ENCODE measurements at places on chromosomes 3 and 15.

DNA sequence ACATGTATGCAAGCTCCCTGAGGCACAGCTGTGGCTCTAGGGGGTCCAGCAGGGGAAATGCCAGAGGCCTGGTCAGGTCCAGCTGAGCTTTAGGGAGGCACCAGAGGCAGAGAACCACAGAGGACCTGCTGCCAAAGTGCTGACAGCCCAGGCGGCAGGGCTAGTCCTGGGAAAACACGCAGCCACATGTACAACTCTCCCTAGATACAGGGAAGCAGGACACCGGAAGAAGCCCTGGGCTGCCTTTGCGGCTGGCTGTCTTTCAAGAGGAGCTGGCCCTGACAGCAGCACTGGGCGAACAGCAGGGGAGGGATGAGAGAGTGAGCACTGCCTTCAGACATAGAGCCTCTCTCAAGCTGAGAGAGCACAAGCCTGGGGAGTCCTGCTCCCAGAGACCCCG is 40.7 kb downstream of the RFT1 start:
- no peak for DNase-seq

DNA sequence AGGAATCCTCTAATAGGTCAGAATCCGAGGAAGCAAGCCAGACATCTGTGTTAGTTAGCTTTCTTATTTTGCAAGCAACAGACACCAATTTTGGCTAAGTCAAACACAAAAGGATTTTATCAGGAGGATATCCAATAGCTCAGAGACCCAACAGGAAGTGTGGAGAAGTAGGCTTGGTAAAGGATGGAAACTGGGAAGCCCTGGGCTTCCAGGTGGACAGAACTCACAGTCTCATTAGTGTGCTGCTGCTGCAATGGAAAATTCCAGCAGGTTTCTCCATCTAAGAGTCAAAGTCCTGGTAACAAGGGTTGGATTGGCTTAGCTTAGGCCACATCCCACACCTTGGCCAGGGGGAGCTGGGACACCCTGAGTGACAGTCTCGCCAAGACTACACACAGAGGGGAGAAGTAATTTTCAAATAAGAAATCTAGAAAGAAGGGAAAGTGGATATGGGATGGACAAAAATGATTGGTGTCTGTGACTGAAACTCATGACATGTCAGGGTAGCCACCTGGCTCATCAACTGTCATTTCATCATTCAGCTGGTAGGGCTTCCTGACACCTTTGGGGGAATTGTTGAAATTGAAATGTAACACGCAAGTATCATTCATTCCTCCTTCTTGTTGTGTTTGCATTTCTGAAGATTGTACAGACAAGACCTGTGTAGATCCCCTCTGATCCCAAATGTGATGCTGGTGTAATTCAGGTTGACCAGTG is 158.6 kb downstream of the THSD4 start:
- no peak for DNase-seq

DNA sequence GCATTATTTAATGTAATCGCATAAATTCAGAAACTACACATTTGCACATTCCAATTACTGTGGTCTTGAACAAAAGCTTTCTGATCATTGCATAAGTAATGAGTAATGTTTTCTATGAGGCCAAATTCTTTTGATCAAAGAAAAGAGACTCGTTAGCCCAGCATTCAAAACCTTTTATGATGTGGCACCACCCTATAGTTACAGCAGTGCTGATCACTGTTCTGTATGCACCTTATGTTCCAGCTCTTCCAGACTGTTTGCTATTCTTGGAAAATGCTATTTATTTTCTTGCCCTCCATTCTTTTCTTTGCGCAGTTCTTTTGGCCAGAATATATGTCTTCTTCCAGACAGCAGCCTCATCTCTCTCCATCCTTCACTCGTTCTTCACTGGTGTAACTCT is 42.3 kb downstream of the MAP3K13 start:
- DNase-seq, result no peak

DNA sequence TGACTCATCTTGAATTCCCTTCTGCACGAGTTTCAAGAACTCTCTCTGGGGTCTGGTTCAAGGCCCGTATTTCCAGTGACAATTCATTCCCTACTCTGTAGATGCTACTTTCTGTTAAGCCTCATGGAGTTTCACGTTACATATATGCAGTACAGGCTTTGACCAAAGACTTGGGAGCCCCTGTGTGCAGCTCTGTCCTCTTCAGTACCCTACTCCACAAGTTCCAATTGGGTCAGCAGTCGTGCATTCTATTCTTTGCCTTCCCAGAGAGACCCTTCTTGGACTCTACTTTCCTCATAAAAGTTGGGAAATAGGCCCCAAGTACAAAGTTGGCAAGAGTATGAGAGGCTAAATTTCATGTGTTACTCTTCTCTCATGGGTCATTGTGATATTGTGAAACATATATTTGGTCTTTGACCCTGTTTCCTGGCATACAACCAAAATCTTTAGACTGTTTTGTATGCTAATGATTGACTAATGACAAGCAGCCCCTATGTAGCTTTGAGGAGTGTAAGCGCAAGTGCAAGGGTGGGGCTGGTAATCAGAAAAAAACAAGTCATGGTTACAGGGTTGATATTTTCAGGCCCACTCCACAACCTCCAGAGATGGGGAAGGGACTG is 15.0 kb upstream of the CCDC50 start:
- DNase-seq, result no peak

- no peak for DNase-seq
Observed at GRCh38 chr3:126390751-126391150, 4.0 kb upstream of the CFAP100 start.

DNA sequence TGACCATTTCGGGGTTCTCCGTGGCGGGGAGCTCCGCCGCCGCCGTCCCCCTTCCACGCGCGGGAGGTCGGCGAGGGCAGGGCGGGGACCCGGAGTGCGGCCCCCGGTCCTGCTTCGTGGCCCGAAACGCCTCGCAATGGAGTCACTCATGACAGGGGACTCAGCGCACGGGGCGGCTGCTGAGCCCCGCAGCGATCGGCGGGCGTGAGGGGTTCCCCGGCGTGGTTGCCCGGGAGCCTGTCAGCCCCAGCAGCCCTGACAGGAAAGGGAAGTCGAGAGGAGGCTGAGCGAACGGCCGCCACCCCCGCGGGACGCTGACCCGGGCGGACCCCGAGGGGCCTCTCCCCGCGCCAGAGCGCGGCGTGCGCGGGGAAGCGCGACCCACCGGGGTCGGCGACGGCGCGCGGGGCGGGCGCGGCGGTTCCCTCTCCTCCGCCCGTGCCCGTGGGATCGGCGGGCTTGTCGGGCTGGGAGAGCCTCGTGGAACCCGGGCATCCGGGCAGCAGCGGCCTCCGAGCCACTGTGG is 564 bp upstream of the PIGZ start:
- DNase-seq, result peak; percentile 84

- DNase-seq, result no peak
Observed at GRCh38 chr3:101261506-101261905, 58.9 kb downstream of the IMPG2 start.

- no peak for DNase-seq
Observed at GRCh38 chr3:127604546-127605165, 6.4 kb downstream of the MCM2 start.

- no peak for DNase-seq
Observed at GRCh38 chr15:27650244-27650643, 448.9 kb downstream of the OCA2 start.

GRCh38 chr3:45516829-45517228 is 77.7 kb upstream of the LIMD1 start:
- DNase-seq, result no peak

DNA sequence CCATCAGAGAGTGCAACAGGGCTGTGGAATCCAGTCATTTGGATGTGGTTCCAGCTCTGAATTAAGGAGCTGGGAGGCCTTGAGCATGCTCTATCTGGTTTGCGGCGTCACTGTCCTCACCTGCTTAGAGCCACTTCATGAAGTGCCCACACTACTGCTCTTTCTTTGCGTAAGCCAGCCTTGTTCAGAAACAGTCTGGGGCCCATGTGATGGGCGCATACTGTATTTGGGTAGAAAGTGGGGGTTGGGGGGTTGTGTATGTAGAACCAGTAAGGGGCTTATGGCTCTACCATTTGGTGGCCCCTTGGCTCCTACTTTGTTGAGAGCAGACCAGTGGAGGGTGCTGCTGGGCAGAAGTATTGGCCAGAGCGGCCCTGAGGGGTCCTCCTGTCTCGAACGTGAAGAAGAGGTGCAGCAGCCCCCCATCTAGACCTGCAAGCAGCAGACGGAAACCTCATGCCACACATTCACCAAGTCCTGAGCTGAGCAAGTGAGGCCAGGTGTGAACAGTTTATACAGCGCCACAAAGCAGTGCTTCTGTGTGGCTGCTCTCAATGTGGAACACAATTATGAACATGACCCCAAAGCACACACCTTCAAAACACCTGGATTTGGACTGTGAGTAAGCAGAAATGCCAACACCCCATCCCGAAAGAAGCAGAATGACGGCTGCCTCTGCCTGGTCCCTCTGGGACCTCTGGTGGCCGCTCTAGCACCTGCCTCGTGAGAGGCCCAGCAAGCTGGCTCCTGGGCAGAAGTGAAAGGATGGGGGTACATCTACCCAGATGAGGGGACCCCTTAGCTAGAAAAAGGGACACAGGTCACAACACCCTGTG is 26.6 kb downstream of the SRPRB start:
- no peak for DNase-seq

DNA sequence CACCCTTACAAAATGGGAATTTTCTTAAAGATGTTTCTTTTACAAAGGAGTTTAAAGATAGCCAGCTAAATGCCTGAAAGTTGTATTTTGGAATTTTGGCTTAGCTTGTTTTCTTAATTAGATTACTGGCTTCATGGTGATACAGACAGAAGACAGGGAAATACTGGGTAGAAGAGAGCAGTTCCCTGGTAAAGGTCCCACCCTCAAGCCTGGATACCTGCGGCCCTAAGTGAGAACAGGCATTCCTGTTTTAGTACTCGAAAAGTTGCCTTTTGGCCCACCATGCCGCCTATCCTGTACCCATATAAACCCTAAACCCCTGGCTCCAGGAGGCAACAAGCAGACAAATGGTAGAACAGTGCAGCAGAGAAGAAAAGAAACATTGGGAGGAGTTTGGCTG is 29.4 kb downstream of the SETMAR start:
- no peak for DNase-seq

- DNase-seq, result no peak
Observed at GRCh38 chr15:38782156-38782555, 217.5 kb upstream of the RASGRP1 start.

- no peak for DNase-seq
Observed at GRCh38 chr15:79463043-79463780, 31.1 kb downstream of the MINAR1 start.

DNA sequence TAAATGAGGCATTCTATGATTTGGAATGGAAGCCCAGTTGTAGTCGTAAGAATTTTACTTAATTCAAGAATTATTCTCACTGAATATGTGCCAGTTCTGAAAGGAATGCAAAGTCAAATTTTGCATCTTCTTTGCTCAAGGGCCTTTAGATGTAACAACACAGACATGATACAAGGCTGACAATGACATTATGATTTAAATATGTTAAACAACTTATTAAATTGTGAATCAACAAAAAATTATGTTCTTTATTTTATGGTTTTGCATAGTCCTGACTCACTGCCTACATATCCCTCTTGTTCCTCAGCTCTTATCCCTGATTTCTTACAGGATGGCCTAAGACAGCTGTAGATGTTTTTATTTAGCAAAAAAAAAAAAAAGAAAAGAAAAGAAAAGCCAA is 170.9 kb upstream of the NR2E3 start:
- no peak for DNase-seq

DNA sequence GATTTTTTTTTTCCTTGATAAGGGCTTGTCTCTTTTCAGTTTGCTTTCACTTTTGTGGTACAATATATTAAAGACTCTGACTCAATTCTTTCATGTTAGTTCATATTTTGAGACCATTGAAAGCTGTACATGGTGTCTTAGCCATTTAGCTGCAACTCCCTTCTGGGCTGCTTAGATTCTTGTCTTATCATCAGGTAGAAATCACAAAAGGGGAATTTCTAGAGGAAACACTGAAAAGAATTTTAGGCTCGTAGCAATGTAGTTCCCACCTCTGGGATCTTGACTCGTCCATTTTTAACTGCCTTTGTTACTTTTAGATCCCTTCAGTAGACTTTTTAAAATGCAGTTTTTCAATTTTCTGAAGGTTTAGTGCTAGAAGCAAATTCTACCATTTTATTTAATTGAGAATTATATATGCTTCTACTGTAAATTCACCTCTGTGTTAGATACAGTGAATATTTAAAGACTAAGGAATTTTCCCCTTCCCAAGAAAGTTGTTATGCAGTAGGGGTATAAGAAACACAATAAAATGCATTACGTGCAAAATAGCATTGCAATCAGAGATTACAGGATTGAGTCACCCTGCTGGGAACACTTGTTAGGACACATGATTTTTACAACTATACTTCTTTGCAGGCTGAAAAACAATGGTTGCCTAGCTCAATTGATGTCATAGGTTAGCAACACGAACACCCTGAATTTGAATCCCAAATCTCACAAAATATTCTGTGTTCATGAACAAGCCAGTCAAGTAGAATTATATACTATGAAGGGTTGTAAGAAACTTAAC is 772.7 kb downstream of the PDCD6IP start:
- no peak for DNase-seq

DNA sequence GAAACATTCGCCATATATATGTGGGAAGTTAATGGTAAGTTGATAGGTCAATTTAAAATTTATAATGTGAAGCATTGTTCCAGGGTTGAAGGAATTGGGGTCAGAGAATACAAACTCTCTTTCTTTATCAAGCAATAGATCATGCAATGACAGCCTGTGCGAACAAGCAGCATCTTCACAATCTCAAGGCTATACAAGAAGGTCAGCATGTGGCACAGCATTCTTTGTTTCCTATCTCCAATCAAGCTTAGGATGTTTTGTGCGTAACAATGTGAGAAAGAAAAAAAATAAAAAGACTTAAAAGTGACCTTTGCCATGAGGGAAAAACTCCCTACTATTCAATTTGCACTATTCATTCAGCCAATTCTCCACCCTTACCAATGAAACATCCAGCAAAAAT is 288.1 kb upstream of the NECTIN3 start:
- no peak for DNase-seq

GRCh38 chr3:168117853-168118313 is 22.2 kb upstream of the GOLIM4 start:
- DNase-seq, result no peak

DNA sequence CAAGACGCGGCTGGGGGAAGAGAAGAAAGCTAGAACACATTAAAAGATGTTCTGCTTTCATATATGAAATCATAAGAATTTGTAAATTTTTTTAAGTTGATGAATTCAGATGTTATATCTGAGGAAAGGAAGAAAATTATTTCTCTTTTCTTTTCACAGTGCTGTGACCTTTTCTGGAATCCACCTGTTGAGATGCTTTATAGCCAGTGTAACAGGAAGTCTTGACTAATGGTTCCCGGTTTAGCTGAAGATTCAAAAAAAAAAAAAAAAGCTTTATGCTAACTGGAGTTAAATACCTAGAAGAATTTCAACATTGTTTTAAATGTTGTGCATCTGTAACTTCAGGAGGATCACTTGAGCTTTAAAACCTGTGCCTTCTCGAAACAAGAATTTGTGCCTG is 9.9 kb downstream of the GTPBP8 start:
- no peak for DNase-seq

Data from activated CD8-positive, alpha-beta memory T cell treated with anti-CD3 and anti-CD28 coated beads for 24 hours (primary cell).